ENCODE measurements at places on chromosomes 2 and 18.

GRCh38 chr2:37456479-37456878 is 112.0 kb downstream of the QPCT start:
- DNase-seq: no peak

GRCh38 chr2:193695367-193695766 is 1500.6 kb upstream of the TMEFF2 start:
- peak; percentile 75 for DNase-seq

DNA sequence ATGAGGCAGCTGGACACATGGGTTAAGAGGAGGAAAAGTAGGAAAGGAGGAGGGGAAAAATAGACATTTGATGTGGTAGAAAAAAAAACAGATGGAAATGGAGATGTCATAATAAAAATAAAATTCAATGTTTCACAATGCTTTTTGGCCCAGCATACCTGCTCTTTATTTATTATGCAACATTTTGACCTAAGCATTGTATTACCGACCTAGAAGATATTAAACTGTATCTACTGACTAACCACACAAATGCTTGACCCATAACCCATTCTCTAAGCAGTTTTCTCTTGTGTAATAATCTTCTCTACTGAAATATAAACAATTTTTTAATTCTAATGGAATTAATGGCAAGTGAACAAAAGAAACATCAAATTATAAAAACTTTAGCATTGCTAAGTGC is 362.3 kb downstream of the FBXO15 start:
- peak; percentile 86 for DNase-seq

GRCh38 chr2:240211598-240212424 is 71.4 kb upstream of the OTOS start:
- no peak for DNase-seq

- DNase-seq: peak; percentile 12
Measured at GRCh38 chr18:39806525-39806924, 2148.5 kb upstream of the PIK3C3 start.

DNA sequence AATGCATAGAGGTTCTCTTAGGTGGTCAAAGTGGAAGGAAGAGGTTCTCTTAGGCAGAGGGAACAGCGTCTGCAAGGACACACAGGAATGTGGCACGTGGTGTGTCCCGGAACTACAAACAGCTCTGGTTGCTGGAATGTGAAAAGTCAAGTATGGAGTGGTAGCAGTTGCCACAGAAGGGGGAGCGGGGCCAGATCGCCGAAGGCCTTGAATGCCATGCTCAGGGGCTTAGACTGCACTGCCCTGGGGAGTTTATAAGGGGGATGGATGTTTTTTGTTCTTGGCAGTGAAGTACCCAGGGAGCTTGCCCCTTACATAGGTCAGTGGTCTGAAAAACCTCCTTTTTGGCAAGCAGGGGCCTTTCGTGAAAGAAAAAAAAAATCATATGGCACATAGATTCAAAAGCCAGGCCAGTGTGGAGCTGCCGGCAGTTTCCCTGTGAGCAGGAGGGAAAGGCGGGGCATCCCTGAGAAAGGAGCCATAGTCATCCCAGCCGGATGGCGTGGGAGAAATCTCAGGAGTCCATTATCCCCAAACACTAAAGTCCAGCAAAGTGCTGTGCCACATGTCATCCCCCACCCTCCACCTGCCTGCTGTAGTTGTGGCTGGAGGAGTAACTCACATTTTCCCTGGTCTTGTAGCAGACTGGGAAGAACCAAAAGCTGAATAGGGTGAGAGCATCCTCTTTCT is 45.4 kb downstream of the GORASP2 start:
- peak; percentile 20 for DNase-seq

- DNase-seq: no peak
Measured at GRCh38 chr2:213475433-213475832, 191.2 kb downstream of the SPAG16 start.

GRCh38 chr18:36415625-36416024 is 118.1 kb downstream of the FHOD3 start:
- DNase-seq: peak; percentile 58

- DNase-seq: no peak
Measured at GRCh38 chr2:21289989-21290388, 166.2 kb downstream of the TDRD15 start.

- DNase-seq: peak; percentile 40
Measured at GRCh38 chr2:213149294-213149875, 2.0 kb downstream of the IKZF2 start.

- DNase-seq: peak; percentile 43
Measured at GRCh38 chr2:229174794-229175496, 96.1 kb downstream of the PID1 start.

DNA sequence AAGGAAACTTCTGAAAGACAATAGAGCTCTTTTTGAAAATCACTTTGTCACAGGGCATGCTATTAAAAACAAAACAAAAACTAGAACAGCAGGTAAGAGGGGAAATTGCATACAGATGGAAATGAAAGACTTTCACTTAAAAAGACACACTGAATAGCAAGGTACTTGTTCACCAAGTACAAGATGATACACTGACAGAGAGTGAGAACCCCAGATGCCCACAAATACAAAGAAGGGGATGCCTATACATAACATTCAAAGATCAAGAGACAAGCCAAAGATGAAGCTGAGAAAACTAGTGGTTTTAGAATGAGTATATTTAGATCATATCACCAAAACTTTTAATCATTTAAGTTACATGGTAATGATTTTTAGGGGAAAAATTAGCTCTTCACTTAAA is 60.7 kb downstream of the ASXL2 start:
- DNase-seq: no peak

DNA sequence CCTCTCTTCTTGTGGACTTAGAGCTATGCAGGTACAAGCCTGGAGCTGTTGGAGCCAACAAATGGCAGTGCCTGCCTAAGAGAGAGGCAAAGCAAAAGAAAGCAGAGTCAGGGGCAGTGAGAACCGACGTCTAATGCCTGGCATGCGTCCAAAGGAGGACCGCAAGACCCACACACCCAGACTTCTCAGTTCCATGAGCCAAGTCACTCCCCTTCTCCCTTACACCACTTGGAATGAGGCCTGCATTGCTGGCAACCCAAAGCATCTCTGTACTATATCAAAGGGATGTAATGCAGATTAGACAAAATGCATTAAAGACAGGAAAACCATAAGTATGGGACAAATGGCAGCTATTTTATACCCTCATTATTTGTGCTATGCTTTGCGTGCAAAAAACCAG is 49.9 kb upstream of the RNU4ATAC start:
- DNase-seq: peak; percentile 98

- no peak for DNase-seq
Measured at GRCh38 chr2:224569654-224570053, 15.5 kb downstream of the CUL3 start.

DNA sequence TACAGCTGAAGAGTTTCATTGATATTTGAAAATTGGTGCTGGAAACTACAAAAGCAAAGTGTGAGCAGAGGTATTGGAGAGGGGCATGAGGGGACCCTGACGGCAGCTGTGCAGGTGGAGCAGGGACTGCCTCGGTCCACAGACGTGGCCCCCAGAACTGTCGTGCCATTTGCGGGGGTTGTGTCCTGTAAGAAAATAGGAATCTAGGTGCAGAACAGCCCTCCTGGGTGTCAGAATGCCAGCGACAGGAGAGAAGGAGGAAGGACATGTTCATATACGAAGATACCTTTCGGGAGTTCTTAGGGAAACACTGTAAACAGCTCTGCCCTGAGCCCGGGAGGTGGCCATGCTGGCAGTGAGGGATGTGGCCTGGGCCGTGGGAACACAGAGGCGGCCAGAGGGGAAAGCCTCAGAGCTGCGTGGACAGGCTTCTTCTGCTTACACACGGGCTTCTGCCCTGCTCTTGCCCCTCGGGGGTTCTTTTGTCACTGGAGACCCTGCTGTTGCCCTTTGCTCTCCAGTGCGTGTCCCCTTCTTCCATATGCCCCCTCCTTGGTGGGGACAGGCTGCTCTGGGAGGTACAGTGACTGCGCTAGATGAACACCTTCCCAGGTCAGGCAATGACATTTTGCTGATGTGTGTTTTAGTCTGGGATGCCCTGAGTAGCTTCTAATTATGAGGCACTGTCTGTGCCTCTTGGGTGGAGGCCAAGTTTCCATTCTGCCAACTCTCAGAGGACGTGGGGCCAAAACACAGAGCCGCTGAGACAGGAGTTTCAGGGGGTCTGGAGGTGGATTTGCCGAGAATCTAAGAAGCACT is 81.9 kb upstream of the TXNDC2 start:
- DNase-seq: no peak

DNA sequence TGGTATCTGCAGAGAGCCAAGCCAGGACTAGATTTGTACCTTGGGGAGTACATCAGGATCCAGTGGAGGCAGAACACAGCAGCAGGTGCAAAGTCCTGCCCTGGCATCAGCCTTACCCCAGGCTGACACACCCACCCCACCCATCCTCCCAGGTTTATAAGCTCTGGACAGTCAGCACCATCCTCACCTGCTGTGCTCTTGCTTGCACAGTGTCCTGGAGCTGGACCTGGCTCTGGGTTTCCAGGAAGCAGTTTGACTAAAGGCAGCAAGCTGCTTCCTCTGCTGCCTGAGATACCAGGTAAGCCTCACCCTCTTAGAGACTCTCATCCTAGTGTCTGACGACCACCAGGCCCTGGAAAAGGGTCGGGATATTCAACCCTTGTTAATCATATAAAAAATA is at the start of gene SULT1C3:
Gene SULT1C3 (plus strand): TSS at position 183 of the 400 bp plus-strand sequence. CDS start 7,227 bp downstream, outside the sequence.
- DNase-seq: no peak

- peak; percentile 28 for DNase-seq
Measured at GRCh38 chr18:42047721-42048120, 92.7 kb downstream of the PIK3C3 start.

DNA sequence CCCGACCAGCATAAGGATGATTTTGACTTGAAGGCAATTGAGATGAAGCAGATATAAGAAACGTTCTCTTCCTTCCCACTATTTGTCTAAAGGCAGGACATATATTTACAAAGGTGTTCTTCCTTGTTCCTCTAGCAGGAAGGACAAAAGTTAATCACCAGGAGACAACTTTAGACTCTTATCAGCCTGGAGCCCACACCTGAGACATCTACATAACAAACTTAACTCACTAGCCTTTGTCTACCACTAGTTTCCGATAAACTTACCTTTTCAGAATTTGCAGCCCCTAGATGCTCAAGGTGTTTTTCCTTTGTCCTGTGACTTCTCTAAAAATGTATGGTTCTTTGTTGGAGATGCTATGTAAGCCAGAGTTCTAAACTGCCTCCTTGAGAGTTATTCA is 1047.8 kb upstream of the NXPH2 start:
- no peak for DNase-seq

DNA sequence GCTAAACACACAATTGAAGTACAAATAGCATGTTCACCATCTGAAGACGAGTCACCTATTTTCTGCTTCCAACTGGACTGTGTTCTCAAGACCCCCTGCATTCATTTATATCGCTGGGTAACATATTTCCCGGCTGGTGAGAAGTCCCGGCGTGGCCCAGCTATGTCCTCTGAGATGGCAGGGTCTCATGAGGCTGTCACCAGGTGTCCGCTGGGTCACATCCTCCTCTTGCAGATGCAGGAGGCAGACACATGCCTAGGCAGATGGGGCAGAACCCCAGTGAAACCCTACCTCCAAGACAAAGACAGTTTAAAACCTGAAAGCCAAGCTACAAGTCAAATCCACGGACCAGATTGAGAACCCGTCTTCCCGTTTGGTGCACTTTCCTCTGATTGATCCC is 36.8 kb upstream of the UBE2F start:
- no peak for DNase-seq

DNA sequence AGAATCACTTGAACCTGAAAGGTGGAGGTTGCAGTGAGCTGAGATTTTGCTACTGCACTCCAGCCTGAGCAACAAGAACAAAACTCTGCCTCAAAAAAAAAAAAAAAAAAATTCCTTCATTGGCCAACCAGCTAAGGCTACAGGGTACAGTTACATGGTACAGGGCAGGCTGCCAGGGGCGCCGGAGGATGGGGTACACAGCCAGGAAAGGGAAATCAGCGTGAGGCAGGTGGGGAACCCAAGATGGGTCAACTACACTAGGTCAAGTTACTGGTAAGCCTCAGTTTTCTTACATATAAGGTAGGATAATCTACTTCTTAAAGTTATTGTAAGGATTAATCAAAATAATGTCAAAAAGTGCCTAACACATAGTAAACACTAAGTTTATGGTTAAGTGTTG is 142.6 kb upstream of the MSH6 start:
- DNase-seq: no peak

GRCh38 chr2:65586516-65586915 is 154.1 kb upstream of the SPRED2 start:
- no peak for DNase-seq

GRCh38 chr18:67310826-67311225 is 205.7 kb downstream of the DSEL start:
- peak; percentile 46 for DNase-seq

DNA sequence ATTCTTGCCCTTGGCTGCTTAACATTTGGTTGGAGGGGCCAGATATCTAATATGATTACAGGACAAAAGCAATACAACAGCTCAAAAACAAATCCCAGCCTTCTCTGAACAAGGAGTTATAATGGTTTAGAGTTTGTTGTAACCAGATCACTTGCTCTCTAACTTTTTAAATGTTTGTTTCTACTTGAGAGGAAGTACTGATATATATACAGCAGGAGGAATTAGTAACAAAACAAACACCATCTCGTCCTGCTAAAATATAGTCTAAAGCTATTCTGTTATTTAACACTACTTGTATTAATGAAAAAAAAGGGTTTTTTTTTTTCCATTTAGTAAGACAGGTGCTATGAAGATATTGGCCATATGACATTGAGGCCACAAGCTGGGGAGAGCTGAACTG is 60.9 kb upstream of the TMEM17 start:
- no peak for DNase-seq

DNA sequence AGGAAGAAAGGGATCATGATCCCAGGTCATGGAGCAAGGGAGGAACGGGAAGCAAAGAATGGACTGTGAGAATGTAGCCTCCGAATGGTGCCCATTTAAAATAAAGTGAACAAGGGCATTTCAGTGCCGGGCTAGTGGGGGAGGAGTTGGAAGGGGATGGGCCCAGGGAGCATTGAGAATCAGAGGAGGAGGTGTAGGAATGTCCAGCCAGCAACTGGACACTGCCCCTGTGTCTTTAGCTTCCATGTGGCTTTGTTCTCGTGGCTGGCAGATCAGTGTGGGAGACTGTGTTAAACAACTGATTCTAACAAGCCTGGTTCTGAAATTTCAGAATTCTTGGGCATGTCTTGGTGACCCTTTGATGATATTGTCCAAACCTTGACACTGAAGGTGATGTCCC is 1.4 kb upstream of the RNF103 start:
- DNase-seq: no peak

Data from fibroblast of the aortic adventitia (primary cell).